Stimulated activated CD8-positive, alpha-beta memory T cell treated with anti-CD3 and anti-CD28 coated beads, Interleukin-4, amount 100 ng/mL, for 1 hour (primary cell): ENCODE measurements at places on chromosomes 7 and 10.
A peak's percentile ranks its signal among the peaks of the same experiment; 100 is the strongest.

GRCh38 chr10:45464958-45465567, 91.0 kb downstream of the ALOX5 start:
- DNase-seq: peak; percentile 54

DNA sequence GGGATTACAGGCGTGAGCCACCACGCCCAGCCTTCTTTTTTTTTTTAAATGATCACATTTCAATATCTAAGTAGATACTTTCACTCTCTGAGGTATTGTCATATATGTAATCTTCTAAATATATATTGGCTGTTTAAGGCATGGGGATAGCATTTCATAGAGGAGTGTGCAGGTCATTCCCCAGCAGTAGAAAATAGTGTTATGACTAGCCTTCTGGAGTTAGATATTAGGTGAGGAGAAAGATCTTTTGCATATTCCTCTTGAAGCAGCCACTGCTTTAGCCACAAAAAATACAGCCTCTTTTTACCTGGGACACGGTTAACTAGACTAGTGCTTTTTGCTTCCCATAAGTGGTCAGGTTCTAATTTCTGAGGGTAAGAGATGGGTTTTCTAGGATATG, 28.9 kb downstream of the ADD3 start:
- no peak for DNase-seq

DNA sequence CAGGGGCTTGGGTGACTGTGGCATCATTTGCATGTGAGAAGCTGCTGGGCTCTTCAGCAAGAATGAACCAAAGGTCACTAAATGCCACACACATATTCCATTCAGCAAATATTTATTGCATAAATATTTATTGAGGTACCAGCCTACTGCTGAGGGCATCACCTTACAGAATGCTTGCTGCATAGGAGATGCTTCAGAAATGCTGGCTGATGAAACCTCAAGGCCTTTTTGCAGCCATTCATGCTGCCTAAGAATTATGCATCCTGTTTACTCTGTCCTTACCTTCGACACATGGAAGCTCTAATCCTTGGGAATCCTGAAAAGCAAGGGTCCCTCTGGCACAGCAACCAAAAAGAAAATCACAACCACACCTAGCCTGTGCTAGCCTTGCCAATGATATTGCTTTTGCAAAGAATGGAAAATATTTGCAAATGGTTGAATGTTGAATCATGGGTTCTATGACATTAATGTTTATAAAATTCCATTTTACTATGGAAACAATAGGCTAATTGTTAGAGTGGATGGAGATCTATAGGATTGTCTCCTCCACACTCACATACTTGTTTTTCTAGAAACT, 79.6 kb downstream of the PCGF5 start:
- DNase-seq: no peak

- DNase-seq: no peak
Observed at GRCh38 chr10:30282221-30282620, 66.9 kb downstream of the MTPAP start.

DNA sequence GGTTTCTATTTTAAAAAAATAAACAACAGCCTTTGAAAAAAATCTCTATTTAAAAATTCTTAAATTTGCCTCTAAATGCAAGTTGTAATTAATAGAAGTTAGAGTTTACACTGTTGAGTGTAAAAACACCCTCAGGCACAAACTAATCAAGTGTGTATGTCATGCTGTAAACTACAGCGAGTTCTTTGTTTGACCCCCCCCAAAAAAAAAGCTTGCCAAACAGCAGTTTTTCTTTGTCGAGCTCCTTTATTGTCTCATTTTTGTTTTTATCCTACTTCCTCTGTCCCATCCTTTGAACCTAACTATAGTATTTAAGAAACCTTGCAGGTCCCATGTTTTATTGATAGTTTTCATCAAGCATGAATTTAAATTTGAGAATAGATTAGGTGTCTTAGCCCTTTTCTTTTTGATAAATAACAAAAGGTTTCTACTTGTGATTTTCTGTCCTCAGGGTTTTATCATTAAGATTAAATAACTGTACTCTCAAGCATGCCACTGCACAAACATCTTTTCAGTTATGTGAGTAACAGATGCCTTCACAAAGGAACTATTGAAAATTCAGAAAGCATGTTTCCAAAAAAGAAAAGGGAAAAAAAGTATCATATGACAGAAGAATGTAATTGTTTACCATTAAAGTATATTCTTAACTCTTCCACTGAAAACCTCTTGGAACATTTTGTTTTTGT, 176.0 kb downstream of the ARID5B start:
- DNase-seq: no peak

- DNase-seq: no peak
Observed at GRCh38 chr7:108012499-108013430, 9.8 kb upstream of the LAMB1 start.
